ENCODE measurements at places on chromosomes 3 and 15.

DNA sequence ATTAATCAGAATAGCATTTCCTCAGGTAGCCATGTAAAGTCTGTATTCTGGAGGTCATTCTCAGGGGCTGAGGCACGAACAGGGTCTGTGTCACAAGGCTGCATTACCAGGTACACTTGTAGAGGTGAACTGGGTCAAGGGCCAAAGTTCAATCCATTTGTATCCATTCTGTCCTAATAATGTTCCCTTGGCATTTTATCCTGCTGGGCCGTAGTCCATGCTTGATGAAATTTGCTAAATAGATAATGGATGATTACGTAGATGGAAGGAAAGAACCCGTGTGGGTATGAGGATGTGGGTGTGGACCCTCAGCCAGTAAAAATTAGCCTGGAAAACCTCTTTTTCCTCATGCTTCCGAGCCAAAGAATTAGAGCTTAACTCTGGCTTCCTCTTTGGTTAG lies 785.9 kb downstream of the GRM7 start:
- no peak for DNase-seq

DNA sequence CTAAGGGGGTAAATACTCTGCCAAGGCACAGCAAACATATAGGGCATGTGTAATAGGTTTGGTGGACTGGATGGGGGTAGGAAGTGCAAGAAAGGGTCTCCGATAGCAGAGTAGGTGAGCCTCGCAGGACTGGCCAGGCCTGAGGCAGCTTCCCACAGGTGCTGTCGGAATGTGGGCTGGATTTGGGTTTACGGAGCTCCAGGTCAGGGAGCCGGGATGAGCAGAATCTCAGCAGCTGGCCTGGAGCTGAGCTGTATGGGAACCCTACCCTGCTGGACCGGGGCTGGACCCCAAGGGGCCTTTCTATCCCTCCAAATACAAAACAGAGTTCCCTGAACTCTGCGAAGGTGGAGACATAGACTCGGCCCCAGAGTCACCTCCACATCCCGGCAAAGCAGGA lies 15.0 kb downstream of the KLF15 start:
- DNase-seq: no peak

GRCh38 chr3:112460519-112461195 lies 38.6 kb downstream of the BTLA start:
- no peak for DNase-seq

DNA sequence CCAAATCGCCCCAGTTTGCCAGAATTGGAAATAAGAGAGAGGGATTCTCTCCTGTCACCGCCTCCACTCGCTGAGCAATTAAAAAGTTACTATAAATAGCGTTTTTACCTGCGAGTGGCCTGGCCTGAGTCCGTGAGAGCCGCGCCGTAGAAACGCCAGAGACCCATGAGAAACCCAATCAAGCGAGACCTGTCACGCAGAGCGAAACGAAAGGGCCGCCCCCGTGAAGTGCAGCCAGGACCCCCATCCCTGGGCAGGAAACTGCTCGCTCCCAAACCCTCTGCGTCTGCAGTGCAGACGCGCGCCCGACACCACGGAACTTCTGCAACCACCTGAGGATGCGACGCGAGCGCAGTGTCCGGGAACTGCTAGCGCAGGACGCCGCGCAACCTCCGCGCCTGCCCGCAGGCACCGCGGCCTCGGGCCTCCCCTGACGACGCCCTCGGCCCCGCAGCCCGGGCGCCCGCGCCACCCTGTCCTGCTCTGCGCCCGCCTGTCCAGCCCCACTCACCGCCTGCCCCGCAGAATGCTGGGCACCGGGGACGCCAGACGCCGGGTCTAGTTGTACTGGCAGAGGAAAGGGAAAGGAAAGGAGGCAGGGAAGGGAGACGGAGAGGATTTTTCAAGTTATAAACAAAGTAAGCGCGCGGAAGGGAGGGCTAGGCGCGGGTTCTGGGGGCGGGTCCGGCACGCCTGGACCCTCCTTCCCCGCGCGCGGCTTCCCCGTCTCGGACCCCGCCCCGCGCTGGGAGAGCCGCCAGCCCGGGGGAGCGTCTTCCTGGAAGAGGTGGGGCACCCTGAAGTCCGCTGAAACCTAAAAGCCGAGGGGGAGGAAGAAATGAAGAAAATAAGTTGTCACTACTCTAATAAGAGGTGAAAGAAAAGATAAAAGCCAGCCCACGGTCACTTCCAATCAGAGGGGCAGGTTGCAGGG lies at the start of gene PLSCR4:
PLSCR4 (minus strand) TSS at position 657 of the 934 bp plus-strand sequence. CDS start 29,034 bp downstream, outside the sequence.
- no peak for DNase-seq

GRCh38 chr3:69251078-69251805 lies 128.8 kb upstream of the LMOD3 start:
- DNase-seq: no peak

DNA sequence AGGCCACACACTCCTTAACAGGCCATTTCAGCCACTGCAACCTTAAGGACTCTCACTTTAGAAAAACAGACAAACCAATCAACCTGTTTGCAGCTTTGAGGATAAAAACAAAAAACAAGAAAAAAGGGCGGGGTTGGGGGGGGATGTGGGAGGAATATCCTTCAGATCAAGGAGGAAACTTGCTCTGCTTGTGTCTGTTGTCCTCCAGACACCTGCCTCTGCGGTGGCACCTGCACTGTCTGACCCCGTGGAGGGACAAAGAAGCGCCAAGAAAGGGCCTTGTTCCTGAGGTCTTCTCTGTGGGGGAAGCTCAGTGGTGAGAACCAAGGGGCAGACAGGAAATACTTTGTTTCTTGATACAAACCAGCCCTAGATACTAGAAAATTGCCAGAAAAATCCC lies 70.5 kb downstream of the POLR2M start:
- no peak for DNase-seq

DNA sequence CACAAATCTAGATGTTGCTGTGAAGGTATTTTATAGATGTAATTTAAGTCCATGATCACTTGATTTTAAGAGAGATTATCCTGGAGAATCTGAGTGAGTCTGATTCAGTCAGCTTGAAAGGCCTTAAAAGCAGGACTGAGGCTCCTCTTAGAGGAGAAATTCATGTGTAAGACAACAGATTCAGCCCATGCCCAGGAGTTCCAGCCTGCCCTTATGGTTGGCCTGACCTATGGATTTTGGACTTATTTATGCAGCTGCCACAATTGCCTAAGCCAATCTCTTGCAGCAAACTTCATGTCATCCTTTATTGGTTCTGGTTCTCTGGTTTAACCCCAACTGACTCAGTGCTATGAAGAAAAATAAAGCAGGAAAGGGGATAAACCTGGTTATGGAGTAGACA lies 296.5 kb upstream of the RASGRP1 start:
- no peak for DNase-seq

- DNase-seq: no peak
These were observed 199.8 kb upstream of the TLE3 start for GRCh38 chr15:70297465-70298058.

GRCh38 chr15:64895285-64896065 lies 16.2 kb upstream of the ANKDD1A start:
- no peak for DNase-seq

- no peak for DNase-seq
These were observed 83.9 kb downstream of the FSIP1 start for GRCh38 chr15:39698444-39699390.

Measured in activated CD4-positive, CD25-positive, alpha-beta regulatory T cell treated with anti-CD3 and anti-CD28 coated beads, Interleukin-2, amount 50 U/mL, for 16 hours (primary cell).